ENCODE measurements at places on chromosomes 7 and 10.

GRCh38 chr10:31034098-31034909, 2.6 kb upstream of the ZNF438 start:
- DNase-seq, result no peak

DNA sequence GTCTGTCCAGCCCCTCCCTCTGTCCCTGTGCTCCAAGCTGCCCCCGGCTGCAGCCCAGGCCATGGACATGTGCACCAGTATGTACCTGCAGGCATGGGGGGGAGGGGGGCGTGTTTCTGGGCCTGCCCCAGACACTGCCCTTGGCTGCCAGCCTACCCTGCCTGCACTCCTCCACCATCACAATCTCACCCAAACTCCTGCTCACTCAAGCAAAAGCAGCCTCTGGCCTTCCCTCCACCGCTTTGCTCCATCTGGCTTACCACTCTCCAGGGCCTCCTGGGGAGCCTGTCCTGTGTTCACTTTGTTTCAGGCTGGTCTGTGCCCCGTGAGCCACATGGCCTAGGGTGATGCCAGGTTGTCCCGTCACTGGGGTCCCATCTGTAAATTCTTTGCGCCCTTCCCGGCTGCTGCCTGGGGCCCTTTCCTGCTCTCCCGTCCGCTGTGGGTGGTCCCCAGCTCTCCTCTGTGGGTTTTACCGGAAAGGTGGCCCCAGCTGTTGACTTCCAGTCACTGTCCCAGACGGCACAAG, 33.3 kb upstream of the PPIF start:
- no peak for DNase-seq

DNA sequence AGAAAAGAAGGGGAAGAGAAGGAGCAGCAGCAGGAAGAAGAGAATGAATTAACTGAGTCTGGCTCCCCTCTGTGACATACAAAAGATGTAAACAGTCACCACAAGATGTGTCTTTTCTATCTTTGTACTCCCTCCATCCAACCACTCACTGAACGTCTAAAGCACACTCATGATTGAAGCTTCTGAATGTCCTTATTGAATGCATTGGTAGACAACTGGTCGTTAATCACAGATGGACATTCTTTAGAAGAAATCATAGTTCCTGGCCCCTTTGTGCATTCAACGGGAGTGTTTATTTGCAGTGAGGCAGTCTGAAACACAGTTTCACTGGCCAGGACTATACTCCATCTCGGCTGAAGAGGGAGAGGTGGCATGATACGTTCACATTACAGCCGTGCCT, 206.3 kb upstream of the KMT2E start:
- DNase-seq, result no peak

GRCh38 chr7:64562256-64562625, 630 bp downstream of the ZNF680 start:
- no peak for DNase-seq

DNA sequence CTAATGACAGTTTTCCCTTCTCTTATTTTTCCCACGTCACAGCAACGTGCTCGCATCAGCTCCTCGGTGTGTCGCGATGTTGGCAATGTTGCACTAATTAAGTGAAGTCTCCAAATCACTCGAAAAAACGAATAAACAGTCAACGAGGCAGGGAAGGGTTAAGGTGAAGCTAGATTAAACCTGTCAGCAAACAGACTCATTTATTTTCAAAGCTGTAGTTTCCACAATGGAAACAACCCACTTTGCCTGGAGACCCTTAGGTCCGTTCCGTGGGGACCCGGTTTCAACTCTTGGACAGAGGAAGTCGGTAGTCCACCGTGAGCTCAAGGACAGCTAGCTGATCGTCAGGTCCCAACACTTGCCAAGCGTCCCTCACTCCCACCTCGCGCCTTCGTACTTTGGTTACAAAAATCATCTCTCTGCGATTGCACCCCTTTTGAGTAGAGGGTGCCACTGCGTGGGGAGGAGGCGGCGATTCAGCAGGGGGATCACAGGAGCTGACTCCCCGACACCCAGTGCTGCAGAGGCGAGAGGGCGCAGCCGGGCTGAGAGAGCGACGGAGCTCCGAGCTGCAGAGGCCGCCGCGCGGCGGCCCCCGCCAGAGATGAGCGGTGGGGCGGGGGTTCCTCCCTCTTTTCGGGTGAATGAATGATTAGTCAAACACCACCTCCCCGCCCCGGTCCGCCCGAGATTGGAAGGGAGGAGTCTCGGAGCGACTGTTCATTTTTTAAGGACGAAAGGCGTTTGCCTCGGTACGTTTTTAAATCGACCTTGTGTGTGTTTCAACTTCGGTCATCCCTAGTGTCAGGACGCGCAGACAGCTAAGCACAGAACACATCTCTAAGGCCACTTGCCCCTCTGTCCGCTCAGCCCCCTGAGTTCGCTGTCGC, 1.3 kb upstream of the BMPER start:
- DNase-seq, result peak; percentile 56

DNA sequence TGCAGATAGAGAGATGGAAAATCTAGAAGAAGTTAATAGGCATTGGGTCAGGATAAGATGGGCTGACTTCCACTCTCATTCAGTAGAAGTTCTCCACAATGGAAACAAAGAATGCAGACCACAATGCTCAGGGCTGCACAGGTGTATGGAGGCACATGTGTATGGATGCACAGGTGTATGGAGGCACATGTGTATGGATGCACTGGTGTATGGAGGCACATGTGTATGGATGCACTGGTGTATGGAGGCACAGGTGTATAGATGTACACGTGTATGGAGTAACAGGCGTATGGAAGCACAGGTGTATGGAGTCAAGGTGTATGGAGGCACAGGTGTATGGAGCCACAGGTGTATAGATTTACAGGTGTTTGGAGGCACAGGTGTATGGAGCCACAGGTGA, 285.7 kb upstream of the PPP2R2D start:
- no peak for DNase-seq

All from tibial nerve (tissue), 4 donors.